Forelimb muscle (tissue), 1 donor: ENCODE measurements at places on chromosomes 12 and 14.

DNA sequence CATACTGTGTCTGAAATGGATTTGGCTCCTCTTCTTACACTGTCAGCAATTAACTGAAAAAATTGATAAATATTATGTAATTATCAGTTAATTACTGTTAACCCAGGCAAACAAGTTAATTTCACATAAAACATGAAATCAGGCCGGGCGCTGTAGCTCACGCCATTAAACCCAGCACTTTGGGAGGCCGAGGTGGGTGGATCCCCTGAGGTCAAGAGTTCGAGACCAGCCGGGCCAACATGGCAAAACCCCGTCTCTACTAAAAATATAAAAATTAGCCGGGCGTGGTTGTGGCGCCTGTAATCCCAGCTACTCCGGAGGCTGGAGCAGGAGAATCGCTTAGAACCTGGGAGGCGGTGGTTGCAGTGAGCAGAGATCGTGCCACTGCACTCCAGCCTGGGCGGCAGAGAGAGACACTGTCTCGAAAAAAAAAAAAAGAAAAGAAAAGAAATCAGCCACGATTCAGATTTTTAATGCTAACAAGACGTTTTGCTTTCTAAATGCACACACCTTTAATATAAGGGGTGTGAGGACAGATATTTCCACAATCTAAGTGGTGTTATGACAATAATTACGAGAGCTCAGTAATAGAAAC lies 473 bp upstream of the TMEM19 start:
- no peak for DNase-seq

GRCh38 chr14:104926619-104927431 lies 2.1 kb downstream of the PLD4 start:
- no peak for DNase-seq

DNA sequence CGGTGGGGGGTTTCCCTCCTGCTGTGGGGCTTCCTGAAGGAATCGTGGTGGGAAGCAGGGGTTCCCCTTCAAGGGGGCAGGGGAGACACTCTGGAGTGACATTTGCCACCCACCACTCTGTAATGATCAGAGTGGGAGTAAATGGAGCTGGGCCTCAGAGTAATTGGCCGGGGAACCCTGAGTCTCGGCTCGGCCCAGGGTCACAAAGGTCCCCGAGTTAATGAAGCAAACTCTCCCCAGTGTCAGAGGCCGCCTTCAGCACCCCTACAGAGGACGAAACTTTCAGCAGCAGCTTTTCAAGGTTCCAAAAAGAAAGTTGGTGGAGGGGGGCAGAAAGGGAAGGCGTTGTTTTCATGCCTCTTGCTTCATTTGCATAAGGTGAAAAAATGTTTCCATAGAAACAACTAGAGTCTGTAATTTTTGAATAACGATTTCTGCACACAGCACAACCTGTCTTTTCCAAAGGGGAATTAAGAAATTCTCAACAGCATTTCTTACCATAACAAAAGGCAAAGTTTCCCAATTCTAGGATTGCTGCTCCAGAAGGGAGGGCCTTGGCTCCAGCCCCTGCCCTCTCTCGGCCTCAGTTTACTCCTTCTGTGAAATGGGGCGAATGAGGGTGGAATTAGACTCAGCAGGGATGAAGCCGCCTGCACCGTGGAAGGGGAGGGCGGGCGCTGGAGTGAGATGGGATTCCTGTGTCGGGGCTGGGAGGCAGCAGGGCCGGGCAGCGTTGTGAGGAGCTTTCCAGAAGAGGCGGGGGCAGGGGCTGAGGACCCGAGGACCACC lies 67.0 kb upstream of the BEGAIN start:
- no peak for DNase-seq

DNA sequence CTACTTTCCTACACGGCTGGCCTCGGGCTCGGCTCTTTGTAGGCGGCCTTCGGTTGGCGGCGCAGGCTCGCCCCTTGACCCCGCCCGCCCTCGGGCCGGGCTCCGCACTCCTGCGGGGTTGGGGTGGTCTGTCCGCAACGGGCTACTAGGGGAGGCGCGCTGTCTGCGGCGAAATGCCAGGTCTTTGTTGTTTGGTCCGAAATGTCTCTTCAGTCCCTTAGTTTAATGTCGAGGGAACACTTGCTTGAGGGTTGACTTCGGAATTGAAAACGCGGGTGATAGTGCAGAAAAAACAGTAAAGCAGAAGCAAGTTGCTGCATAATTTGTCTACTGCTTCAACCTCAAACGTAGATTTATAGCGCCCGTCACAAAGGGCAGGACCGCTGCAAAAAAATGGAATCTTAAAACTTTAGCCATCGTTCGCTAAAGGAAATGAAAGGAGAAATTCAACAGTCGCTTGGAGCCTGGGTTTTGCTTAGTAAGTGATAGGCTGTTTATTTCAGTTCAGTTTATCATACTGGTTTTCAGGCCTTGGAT lies 390 bp downstream of the JKAMP start:
- no peak for DNase-seq

DNA sequence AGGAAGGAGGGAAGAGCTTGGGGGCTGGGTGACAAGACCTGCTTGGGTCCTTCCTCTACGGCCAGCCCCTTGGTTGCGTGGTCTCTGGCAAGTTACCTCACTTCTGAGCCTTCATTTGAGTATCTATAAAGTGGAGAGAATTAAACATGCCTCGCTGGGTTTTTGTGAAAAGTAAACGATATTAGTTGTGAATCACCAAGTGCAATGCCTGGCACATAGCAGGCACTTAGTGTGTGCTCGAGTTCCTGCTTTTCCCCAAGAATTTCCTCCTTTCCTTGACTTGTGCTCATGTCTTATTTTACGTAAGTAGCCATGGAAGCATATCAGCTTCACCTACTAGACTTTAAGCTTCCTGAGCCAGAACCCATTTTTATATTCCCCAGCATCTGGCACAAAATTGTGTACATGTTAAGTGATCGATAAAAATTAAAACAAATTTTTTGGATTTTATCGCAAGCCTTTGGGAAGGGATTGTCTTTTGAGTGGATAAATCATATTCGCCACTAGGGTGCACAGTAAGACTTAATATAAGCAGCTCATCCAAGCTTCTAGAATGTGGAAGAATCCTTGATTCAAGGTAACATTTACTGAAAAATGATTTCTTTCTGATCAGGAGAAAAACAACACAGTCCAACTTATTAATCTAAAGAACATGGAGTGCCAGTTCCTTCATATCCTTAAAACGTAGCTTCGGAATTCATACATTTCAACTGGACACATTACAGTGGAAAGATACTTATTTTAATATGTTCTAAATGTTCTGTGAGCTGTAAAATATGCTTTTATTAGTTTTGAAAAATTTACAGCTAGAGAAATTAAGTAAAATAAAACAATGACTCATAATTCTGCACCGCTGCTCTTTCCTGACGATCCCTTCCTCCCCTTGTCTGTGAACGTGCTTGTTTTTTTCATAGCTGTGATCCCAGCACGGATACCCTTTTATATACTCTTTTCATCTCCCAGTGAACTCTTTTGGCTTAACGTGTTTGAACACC lies 62.0 kb downstream of the SLC25A47 start:
- no peak for DNase-seq

- DNase-seq = no peak
Observed at GRCh38 chr12:27979145-27979544, 6.6 kb upstream of the PTHLH start.

DNA sequence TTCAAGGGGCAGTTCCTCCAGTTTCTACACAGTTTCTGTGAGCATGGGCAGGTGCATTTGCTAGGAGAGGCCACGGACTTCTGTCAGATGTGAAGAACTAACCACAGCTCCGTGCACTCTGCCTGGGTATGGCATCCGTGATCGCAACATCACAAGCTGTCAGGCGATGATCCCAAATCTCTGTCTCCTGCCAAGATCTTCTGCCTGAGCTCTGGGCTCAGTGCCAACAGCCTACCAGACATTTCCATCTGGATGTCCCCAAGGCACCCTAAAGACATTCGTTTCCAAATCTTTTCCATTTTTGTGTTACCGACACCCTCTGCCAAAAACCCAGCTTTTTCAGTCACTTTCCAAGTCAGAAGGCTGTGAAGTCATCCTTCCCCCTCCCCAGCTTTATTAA lies 292.1 kb downstream of the GLT1D1 start:
- no peak for DNase-seq

DNA sequence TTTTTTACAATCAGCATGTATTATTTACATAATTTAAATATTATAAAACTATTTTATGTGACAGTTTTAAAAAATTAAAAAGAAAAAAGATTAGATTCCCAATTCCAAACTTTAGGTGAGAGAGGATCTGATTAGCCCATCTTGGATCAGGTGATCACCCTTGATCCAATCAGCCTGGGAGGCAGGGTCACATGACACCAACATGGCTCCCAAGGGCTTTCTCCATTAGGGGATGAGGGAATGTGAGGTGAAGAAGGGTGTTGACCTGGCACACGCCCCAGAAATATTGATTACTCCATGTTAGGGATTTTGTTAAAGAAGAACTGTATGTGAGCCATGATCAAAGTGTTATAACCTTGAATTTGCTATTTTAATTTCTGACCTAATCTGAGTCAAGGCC lies 225.4 kb downstream of the RBM19 start:
- DNase-seq = no peak

GRCh38 chr14:62168564-62169155 lies 406.4 kb downstream of the SNAPC1 start:
- no peak for DNase-seq

GRCh38 chr14:102979406-102979805 lies 56.9 kb downstream of the AMN start:
- no peak for DNase-seq

DNA sequence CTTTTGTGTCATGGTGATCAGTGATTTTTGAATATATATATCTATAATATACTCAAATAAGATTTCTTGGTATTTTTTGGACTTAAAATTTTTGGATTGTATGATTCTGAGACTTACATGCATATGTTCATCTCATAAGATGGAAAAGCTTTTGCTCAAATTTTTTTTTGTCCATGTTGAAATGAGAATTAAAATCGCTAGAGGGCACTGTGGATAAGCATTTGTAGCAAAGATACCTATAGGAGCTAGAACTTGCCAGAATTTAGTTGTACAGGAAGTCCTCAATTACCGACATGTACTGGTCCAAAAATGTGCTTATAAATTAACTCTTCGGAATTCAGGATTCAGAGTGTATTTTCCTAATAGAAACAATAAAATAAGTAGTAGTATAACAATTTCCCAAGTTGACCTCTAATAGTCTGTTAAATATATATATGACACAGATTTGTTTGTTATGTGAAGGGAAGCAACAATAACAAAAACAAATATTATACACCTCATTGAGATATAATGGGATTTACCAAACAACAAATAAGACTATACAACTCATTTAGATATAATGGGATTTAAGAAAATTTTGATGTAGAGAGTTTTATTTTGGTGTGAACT lies 179.6 kb downstream of the TMEM117 start:
- peak; percentile 40 for DNase-seq

GRCh38 chr12:124510301-124510970 lies 57.0 kb downstream of the NCOR2 start:
- no peak for DNase-seq

DNA sequence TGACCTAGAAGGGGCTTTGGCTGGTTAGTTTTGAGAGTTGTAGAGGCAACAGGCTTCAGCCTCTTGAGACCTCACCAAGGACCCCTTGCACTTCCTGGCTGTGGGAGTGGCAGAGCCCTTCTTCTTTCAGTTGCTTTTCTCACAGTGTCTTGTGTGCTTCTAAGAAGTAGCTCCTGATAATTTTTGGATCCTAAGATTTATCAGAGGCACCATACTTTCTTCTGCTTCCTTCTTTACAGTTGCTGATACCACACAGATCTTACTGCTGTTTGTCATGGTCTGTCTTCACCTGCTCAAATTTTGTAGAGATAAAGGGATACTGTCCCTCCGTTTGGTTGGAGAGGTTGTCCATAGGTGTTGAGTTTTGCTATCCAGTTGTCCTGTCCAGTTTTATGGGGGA lies 33.8 kb downstream of the VRK1 start:
- DNase-seq = no peak

DNA sequence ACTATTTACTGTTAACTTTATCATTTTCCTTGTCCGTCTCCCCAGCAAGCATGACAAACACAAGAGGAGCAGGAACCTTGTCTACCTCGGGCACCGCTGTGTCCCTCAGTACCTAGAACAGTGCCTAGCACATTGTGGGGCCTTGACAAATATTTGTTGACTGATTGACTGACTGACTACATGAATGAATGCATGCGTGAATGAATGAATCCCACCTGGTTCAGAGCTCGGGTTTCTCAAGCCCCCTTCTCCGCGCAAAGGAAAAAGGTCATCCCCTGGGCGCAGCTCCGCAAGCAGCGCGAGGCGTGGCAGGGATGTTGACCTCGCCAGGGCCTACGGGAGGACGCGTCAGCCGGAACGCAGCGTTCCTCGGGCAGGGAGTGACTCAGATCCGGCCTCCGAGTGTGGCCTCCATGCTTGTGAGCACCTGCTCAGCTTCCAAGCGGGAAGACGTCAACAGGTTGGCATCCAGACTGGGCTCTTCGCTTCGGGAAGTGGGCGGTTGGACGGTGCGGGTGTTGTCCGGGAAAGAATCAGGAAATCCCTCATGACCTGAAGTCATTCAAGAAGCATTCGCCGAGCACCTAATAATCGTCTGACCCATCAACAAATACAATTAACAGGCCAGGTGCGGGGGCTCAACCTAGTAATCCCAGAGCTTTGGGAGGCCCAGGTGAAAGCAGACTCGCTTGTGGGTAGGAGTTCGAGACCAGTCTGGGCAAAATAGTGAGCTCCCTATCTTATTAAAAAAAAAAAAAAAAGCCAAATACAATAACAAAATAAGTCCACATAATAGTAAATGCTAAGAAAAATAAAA lies 13.9 kb upstream of the UBC start:
- DNase-seq = no peak

DNA sequence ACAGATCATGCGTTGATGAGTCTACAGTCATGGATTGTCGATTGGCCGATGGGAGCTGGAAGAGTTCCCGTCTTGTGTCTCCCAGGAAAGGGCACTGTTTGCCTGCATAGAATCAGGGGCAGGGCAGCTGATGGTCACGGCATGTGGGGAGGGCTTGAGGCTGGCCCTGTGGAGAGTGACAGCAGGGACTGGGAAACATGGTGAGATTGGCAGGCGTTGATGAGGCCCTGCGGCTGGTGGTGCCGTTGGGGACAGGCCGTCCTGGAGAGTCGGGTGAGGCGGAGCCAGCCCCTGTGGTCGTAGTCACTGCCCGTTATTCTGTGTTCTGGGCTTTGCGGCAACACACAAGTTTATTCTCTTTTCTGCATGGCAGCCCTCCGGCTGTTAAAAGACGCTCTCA lies 52.9 kb downstream of the TECPR2 start:
- no peak for DNase-seq

GRCh38 chr12:2879853-2880252 lies 2.8 kb downstream of the RHNO1 start:
- DNase-seq = no peak

DNA sequence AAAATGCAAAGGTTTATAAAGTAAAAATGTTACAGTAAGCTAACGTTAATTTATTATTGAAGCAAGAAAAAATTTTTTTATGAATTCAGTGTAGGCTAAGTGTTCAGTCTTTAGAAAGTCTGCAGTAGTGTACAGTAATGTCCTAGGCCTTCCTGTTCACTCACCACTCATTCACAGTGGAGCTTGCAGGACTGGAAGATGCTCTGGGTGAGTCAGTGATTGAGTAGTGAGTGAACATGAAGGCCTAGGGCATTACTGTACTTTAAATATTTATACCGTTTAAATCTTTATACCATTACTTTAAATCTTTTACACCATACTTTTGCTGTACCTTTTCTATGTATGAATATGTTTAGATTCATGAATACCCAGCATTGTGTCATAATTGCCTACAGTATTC lies 120.3 kb upstream of the SLC38A4 start:
- no peak for DNase-seq

- DNase-seq = no peak
Observed at GRCh38 chr14:22650960-22651521, 6.9 kb upstream of the OR6J1 start.
